ENCODE measurements at places on chromosomes 13 and 19.

DNA sequence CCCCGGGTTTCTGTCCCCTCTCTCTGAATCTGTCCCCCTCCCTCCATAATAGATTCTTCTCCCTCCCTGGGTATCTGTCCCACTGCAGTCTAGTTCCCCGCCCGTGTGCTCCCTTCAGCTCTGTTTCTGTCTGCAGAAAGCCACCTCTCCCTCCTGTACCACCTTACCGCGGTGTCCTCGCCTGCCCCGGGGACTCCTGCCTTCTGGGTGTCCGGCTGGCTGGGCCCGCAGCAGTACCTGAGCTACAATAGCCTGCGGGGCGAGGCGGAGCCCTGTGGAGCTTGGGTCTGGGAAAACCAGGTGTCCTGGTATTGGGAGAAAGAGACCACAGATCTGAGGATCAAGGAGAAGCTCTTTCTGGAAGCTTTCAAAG, 1.3 kb downstream of the FCGRT start:
- DNase-seq = no peak

DNA sequence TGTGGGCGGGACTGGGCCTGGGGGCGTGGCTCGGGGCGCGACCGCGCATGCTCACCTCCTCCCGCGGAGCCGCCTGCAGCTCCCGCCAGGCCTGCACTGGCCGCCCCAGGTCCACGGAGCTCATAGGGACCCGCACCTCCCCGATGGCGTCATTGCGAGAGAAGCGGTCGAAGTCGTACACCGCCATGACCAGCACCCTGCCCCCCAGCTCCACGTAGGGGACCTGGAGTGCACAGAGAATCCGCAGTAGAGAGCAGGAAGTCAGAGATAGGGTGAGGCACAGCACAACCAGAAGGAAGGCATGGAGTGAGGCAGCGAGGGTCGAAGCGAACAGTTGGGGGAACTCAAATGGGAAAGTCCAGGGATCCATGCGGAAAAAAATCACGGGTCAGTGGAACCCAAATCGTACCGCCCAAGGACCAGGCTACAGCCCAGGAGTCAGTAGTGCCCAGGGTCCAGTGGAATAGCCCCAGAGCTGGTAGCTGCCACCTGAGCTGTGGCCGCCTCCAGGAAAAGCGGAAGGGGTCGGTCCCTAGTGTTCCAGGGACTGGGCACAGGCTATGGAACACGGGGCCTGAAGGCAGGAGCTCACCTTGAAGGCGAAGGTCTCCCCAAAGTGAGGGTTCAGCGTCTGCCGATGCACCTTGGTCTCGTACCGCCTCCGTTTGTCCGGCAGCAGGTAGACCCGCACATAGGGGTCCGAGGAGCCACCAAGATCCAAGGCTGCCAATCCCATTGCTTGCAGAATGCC, 4.8 kb downstream of the SYT5 start:
- no peak for DNase-seq

DNA sequence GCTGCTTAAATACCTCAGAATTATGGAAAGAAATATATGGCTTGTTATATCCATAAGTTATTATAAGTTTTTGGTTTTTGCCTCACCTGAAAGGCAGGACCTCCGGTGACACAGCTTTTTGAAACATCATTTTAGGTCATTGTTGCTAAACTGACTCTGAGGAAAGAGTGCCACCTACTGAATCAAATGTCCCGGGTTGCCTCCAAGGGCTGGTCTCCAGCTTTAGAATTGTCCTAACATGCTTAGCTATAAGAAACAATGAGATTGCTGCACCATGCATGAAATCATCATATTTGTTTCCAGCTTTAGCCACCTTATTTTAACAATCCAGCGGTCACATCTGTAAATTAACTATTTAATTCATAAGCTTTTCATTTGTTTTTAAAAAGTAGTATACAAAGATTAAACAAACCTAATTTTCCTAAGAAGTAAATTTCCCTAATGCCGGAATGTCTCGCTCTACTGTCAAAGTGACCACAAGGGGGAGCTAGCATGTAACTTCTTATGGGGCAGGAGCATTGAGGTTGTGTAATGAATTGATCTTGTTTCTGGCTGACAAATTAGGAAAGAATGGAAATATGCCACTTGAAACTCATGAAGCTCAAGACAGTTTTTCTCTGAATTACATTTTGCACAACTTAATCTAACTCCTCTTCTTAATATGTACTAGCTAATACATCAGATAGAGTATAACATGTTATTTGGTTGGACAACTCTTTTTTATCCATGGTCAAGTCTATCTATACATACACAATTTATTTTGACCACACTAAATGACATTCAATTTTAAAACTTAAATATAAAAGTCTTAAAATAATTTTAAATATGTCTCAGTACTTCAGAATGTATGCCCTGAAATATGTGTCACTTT, 6.7 kb upstream of the PCDH17 start:
- no peak for DNase-seq

- DNase-seq = no peak
Measured at GRCh38 chr13:108508263-108508662, 121.1 kb upstream of the MYO16 start.

DNA sequence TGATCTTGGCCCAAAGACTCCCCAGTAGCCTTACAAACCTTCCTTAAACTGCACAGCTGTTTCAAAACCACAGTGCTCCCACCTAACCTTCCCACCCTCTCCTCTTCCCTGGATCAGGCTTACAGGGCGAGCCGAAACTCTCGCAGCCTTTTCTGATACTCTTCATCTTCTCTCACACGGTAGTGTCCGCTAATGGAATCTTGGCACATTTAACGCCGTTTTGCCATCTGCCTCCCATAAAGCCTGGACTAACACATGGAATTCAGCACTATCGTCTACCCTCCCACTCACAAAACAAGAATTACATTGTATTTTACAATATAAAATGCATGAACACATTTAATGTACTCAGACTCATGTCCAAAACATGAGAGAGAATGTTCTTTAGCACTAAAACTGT, 135.9 kb downstream of the RAP2A start:
- DNase-seq = no peak

GRCh38 chr13:56697011-56697410, 443.7 kb upstream of the PRR20A start:
- no peak for DNase-seq

- DNase-seq = no peak
Measured at GRCh38 chr13:66689037-66689619, 541.0 kb downstream of the PCDH9 start.

- no peak for DNase-seq
Measured at GRCh38 chr19:43768273-43769050, 12.3 kb downstream of the KCNN4 start.

DNA sequence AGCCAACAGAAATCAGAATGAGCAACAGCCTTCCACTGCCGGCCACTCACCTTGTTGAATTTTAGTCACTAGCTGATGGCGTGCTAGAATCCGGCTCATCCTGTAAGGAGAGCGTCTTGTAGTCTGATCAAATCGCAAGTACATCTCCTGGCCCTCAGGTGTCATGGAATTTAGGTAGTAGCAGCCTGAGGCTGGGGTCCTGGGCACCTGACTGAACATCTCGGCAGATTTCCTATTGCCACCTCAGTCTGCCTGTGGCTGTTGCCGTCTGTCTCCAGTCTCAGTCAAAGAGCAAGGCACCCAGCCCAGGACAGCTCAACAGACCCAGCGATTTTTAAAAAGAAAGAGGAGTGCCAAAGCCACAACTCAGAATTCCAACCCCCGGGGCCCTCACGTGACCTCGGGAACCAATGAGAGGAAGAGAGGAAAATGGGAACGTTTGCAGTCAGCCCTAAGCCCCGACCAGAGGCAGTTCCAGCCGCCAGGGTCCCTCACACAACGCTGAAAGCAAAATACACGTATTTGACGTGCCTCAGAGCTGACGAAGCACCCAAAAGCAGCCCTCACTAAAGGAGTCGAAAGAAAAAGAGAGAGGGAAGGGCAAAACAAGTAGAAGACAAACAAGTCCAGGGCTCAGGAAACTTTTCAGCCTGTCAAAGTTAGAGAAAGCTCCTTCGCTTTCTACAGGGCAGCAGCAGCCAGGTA, at the start of gene STARD13:
STARD13 (minus strand) TSS at position 336 of the 705 bp plus-strand sequence; CDS start at position 219, 117 bp downstream.
- DNase-seq = no peak

All from stimulated activated CD8-positive, alpha-beta memory T cell treated with anti-CD3 and anti-CD28 coated beads, Interleukin-4, amount 100 ng/mL, for 24 hours (primary cell).